Stimulated activated CD8-positive, alpha-beta memory T cell treated with anti-CD3 and anti-CD28 coated beads, Interleukin-4, amount 100 ng/mL, for 48 hours (primary cell): ENCODE measurements at places on chromosomes 3 and 15.

DNA sequence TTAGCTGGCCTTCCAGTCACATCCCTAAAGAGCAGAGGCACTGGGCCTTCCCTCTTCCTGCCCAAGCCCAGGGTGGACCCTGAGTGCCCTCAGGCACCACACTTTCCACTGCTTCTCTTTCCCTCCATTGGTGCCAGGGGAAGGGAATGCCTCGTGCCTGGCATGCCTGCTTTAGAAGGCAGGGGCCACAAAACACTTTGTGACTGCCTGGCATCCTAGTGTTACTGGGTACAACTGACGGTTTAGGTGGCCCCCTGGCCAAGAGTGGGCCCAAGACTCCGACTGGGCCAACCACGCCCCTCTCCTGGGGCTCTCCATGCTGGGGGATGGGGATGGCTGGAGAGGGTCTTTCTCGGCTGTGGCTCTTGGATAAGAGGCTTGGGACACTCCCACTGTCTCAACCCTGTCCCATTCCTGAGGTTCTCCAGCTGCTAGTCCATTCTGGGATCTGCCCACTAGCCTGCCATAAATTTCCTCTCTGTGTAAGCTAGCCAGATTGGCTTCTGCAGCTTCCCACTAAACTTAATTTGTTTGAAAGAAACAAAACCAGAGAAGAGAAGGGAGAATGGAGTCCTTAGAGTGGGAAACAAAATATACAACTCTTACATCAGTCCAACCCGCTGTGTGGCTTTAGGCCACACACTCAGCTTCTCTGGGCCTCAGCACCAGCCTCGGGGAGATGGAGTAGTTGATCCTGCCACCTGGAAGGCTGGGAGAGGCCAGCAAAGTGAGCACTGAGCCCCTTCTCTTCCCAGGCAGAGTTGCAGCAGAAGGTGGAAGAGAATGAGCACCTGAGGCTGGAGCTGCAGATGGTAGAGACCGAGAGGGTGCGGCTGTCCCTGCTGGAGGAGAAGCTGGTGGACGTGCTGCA is 24.1 kb upstream of the GP9 start:
- DNase-seq: no peak

DNA sequence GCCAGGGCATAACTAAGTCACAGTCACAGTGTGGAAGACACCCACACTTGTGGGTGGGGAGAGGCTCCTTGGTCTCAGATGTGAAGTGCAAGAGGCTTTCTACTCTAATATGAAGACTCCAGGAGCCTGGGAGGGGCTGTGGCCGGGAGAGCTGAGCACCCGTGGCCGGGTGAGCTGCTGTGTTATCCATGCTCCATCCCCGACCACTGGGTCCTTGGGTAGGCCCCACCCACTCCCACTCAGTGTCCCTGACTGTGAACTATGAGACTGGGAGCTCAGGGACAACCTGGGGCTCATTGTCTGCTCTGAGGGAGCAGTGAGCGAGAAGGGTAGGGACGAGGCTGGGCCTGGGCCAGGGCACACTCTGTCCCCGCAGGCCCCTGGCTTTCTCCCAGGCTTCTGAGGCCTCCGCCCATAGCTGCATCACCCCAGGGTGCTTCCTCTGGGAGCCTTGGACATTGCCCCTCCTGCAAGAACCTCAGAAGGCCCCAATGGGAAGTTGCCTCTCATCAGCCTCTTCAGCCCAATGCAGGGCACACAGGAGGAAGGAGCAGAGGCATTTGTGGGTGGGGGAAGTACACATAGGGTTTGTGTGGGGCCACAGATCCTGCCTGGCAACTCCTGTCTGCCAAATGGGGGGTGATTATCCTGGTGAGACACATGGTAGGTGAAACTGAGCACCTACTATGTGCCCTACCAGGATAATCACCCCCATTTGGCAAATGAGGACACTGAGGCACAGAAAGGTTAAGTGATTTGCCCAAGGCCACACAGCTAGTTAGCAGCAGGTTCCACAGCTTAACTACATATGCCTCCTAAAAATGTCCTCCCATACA is 2.4 kb downstream of the ANPEP start:
- no peak for DNase-seq

DNA sequence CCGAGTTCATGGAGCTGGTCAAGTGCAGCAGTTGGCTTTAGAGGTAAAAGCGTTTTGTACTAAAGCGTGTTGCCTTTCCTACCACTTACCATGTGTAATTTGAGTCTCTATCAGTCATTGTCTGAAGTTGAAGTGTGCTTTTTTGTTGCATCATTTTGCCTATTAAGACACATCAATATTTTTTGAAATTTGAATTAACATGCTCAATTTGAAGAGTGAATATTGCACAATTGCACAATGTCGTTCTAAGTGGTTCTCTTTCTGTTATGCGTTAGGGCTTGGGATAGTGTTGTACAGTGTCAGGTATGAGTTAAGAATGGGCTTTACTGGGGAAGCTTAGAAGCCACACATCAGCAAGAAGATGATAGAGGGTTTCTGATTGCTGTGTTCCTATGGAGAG is 84.0 kb upstream of the ACKR4 start:
- DNase-seq: no peak

DNA sequence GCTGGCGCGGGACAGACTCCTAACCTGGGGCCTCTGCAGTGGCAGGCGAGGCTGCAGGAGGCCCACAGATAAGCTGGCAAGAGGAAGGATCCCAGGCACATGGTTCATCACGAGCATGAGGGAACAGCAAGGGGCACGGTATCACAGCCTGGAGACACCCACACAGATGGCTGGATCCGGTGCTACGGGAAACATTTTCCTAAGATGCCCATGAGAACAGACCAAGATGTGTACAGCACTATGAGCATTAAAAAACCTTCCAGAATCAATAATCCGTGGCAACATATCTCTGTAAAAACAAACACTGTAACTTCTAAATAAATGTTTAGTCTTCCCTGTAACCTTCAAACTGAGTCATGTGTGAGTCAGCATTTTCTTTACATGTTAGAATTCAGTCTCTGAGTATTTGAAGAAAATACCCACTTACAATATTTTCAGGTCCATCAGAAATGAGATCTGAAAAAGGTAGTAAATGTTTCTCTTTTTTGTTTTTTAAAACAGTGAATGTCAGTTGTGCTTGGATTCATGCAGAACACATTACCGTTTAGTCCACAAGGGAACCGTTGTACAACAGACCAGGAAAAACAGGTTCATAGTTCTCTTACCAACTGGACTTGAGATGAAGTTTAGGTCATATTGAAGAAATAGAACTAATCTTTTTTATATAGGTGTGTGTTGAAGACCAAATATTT is 75.9 kb downstream of the BOC start:
- no peak for DNase-seq
